ENCODE measurements at places on chromosomes 6 and 20.

- DNase-seq = no peak
Observed at GRCh38 chr20:38514185-38514584, 41.5 kb downstream of the RALGAPB start.

- no peak for DNase-seq
Observed at GRCh38 chr20:9306521-9306920, 207.9 kb upstream of the LAMP5 start.

DNA sequence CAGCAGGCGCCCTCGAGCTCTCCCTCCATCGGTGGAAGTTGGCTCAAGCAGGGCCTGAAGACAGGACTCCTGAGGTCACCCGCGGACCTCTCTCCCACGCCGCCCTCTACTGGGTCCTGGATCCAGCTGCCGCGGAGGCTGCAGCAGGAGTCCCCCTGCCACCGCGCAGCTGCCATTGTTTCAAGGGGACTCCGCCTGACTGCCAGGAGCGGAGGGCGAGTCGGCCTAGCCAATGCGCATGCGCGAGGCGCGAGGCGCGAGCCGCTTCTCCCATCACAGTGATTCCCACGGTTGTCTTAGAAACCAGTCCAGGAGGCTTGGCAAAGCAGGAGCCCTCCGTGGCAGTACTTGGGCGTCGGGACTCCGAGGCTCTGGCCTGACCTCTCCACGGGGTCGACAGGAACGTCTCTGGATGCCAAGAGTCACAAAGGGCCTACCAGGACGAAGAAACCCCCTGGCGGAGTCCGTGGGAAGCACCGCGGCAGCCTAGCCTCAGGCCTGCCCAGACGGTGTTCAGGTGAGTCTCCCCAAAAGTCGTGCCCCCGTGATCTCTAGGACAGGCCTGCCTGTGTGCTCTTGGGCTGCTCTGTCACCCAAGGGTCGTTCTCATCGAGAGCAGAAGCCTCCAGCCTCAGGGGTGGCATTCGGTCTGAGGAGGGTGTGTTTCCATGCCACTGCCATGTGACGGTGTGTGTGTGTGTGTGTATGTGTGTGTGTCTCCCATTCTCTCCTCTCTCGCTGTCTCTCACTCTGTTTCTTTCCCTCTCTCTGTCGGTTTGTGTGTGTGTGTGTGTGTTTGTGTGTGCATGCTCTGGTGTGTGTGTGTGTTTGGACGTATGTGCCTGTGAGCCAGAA lies 290.6 kb upstream of the ZNF337 start:
- peak; percentile 83 for DNase-seq

DNA sequence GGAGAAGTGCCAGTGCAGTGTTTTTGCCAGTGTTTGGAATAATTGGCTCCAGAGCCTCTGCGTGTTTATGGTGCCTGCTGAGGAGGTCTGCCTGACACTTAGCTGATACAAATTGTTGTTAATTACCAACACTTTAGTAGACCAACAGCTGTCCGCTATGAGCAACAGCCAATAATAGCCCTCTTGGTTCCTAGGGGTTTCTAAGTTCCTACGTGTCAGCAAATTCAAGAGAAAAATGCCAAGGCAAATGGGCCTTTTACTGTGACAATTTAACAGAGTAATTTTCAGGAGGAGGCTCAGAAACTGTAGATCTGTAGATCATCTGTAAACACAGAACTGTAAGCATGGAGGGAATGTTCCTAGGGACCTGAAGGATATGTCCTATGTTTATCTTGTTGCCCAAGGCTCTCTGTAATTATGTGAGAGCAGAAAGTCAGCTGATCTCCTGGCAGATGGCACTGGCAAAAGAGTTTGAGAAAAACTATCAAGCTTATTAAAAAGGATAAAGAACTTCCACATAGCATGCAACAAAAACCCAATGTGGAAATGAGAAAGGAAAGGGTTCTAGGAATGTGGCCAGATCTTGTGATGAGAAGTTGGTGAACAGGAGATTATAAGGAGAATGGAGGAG lies 157.7 kb downstream of the GJA1 start:
- DNase-seq = peak; percentile 90

GRCh38 chr20:24694727-24695528 lies 225.5 kb downstream of the SYNDIG1 start:
- DNase-seq = no peak

DNA sequence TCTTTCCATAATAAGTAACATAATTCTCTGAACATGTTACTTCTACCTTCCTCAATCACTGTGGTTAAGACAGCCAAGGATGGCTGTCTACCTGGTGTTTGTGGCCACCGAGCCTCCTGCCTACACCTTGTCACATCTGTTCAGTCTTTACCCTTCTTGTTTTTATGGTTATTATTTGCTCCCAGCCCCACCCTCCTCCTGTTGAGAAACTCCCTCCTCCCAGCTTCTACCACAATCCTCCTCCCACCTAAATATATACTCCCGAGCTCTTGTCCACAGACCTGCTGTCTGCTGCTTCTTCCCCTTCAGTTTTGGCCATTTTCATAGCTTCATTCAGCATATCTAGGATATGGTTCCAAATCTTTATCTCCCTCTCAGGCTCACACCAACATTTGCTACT lies 35.7 kb upstream of the GABRR1 start:
- DNase-seq = no peak

- DNase-seq = peak; percentile 2
Observed at GRCh38 chr20:1122388-1123315, 4.2 kb downstream of the PSMF1 start.

DNA sequence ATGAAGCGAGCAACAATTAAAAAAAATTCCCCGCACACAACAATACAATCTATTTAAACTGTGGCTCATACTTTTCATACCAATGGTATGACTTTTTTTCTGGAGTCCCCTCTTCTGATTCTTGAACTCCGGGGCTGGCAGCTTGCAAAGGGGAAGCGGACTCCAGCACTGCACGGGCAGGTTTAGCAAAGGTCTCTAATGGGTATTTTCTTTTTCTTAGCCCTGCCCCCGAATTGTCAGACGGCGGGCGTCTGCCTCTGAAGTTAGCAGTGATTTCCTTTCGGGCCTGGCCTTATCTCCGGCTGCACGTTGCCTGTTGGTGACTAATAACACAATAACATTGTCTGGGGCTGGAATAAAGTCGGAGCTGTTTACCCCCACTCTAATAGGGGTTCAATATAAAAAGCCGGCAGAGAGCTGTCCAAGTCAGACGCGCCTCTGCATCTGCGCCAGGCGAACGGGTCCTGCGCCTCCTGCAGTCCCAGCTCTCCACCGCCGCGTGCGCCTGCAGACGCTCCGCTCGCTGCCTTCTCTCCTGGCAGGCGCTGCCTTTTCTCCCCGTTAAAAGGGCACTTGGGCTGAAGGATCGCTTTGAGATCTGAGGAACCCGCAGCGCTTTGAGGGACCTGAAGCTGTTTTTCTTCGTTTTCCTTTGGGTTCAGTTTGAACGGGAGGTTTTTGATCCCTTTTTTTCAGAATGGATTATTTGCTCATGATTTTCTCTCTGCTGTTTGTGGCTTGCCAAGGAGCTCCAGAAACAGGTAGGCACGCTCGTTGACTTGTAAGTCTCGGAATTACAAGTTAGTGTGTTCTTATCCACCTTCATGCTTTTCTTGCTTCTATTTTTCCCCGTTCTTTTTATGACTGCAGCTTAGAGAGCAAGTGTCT lies at the start of gene EDN1:
TSS of gene EDN1 (plus strand) at position 429 of the 888 bp plus-strand sequence. CDS start at position 698, 269 bp downstream.
- peak; percentile 82 for DNase-seq

DNA sequence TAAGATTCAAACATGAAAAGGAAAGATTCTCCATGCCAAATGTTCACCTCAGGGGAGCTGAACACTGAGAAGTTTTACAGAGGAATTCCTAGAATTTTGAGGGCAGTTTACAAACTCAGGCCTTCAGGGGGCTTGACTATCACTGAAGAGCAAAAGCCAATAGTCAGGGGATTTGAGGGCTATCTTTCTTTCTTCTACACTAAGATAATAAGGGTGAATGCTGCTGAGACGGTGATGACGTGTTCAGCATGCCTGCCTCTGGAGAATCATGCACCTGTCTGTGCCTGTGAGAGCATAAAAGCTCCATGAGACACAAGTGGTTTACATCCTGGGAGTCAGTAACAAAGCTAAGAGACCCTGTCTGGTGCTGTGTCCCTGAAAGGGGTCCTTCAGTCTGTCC lies 1085.6 kb downstream of the KIF16B start:
- no peak for DNase-seq

DNA sequence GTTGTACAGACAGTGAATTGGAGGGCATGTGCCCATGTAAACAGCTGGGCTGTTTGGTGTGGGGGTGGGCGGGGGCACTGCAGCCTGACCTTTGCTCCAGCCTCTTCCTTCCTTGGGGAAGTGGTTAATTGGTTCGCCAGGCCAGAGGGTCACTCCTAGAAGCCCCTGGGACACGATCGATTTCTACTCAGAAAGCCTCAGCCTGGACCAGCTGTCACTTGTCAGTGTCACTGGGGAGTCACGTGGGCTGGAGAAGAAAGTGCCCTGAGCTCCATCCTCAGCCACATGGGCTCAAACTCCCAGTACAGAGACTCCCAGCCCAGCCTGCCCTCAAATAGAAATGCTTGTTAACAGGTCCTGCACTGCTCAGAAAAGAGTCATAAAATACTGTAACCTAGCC lies 423.8 kb upstream of the SULF2 start:
- DNase-seq = no peak

DNA sequence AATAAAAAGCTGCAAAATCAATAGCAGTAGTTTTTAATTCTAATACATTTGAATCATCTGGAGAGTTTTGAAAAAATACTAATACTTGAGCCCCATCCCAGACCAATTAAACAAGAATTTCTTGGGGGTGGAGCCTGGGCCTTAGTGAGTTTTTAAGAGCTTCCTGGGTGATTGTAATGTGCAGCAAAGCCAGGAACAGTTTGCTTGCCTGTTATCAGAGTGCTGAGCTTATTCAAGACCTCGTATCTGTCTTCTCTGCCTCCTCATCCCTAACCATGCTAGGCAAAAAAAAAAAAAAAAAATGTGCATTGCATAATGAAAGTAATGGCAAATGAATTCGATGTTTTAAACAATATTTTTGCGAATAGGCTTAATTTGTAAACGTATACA lies 36.4 kb upstream of the MYB start:
- no peak for DNase-seq

DNA sequence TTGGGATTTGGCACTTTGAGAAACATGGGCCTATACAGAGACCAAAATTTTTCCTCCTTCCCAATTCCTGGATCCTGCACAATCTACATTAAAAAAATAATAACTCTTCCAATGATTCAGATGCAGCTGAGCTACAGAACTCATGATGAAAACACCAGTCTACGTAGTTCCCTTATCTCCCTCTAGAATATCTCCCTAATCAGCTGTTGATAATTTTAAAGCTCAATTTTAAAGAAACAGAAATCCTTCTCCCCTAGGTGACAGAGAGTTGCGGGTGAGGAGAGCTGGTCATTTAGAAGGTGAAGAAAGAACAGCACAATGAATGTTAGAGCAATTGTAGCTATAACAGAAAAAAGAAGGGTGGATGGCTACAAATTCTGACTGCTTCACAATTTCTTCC lies 175.6 kb upstream of the KCNK16 start:
- DNase-seq = no peak

GRCh38 chr20:3929713-3930060 lies 40.5 kb downstream of the PANK2 start:
- no peak for DNase-seq

GRCh38 chr6:14408446-14408845 lies 290.9 kb downstream of the CD83 start:
- no peak for DNase-seq

GRCh38 chr20:51470907-51471411 lies 71.6 kb downstream of the NFATC2 start:
- no peak for DNase-seq

DNA sequence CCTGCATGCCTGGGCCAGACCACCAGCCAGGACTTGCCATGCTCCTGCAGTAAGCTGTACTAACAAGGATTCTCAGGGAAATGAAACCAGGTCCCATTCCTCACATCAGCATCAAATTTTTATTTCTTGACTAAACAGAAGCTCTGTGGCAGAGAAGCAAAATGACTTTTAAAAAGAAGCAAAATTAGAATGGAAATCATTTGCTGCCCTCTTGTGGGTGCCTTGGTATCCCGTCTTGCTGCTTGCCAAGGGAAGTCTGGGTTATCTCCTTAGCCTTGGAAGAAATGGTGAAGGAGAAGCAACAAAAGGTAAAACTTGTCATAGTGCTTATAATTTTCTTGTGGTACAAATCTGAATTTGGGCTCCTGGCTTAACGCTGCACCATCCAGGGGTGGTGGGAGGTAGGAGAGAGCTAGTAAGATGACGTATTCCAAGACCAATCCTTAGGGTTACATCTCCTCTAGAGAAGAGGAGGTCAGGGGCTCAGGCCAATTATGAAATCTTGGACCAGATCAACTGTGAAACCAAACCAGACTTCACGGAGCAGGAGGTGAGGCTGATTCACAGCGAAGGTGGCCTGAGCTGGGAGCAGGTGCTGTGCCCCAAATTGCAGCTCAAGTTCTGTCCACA lies 107.5 kb downstream of the FAXC start:
- DNase-seq = peak; percentile 13

DNA sequence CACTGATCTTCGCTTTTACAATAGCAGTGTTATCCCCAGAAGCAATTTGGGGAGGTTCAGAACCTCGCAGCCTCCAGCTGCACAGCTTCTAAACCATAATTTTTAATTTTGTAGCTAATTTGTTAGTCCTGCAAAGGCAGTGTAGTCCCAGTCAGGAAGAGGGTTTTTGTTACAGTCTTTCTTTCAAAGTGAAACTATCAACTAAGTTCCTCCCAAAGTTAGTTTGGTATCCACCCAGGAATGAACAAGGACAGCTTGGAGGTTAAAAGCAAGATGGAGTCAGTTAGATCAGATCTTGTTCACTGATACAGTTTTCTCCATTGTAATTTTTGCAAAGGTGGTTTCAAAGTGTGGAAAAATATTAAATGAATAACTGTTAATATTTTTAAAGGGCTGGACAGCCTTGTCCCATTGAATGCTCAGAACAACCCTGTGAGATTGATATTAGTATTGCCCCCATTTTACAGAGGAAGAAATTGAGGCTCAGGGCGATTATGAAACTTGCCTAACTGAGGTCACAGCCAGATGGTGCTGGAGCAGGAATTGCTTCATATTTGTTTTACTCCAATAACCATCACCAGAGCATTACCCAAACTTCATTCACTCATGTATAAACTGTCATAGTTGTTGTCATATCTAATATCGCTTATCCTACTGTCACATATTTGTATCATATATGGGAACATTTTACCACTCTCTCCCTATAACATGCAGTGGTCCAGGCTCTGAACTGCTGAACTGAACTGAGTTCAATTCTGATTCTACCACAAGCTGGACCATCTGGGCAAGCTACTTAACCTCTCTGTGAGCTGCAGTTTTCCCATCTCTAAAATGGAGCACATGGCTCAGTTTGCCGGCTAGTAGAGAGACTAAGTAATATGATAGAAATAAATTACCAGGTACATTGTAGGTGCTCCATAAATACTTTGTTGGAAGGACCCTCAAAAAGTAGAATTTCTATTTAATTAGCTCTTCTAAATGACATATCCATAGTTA lies 213.8 kb downstream of the BCAS1 start:
- DNase-seq = no peak

All from NCI-H1105 (cell line).